Occipital lobe (tissue), 3 donors: ENCODE measurements at places on chromosomes 16 and 17. TPM values are rescaled to one million over a fixed set of nuclear protein-coding genes. Genes with fewer than 3 reads are reported as not detected.
A peak's percentile ranks its signal among the peaks of the same experiment; 100 is the strongest.

Gene HS3ST6
- not detected for total RNA-seq

Gene ARMC7
- total RNA-seq, result 3.0 TPM

Gene SPNS2
- total RNA-seq, result 15.9 TPM

GRCh38 chr17:66514227-66514806 lies 211.9 kb downstream of the PRKCA start:
- DNase-seq, result no peak

DNA sequence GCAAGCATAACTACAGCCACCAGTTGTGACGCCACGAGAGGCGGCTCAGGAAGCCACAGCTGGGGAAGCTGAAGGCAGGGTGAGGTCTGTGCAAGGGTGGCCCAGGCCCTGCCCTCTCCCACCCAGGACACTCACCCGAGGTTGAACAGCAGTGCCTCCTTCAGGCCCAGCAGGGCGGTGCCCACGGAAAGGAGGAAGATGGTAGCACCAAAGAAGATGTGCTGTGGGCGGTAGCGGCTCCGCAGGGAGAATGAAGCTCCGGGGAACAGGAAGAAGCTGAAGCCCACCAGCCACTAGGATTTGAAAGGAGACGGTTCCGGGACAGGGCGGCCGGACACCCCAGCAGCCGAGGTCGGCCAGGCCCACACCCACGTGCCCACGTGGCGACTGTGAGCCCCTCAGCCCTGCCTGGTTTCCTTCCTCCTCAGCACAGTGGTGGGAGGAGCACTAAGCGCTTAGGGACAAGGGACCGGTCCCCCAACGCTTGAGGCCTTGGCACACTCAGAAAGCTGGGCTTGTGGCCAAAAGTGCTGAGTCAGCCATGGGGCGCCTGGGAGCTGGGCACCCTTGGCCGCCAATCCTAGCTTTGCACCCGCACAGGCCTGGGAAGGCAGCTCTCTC lies 11.0 kb downstream of the CYB561 start:
- DNase-seq, result peak; percentile 83

- DNase-seq, result no peak
Measured at GRCh38 chr16:19522397-19522732, 467 bp upstream of the GDE1 start.
